ENCODE measurements at places on chromosomes 7 and 10.

DNA sequence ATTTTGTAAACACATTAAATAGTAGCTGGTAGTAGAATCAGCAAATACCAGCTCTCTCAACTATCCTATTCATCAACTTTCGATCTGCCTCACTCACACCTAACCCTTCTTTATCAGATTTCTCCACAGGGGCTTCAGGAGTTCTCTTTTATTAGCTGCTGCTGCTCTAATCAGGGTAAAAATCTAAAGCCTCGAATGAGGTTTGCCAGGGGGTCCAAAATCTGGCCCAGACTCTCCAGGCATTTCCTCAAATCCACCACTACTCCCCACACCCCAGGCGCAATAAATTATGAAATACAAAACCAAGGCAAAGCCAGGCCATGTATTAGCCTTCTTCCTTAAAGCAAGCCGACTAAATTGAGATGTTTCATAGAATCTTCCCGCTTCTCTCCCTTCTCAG is 2.3 kb downstream of the RNF216 start:
- DNase-seq: no peak

GRCh38 chr10:43945908-43946307 is 297.2 kb upstream of the ZNF32 start:
- DNase-seq: no peak

DNA sequence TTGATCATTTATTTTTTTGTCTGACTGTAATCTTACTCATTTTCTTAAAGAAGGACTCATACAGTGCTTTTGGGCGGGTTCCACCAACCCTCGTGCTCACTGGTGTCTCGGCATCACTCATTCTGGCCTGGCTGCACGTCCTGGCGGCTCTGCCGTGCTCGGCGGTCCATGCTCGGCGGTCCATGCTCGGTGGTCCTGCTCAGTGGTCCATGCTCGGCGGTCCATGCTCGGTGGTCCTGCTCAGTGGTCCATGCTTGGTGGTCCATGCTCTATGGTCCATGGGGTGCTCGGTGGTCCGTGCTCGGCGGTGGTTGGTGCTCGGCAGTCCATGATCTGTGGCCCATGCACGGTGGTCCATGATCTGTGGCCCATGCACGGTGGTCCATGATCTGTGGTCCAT is 72.5 kb downstream of the WDR37 start:
- no peak for DNase-seq

- DNase-seq: peak; percentile 96
These were observed 101.5 kb downstream of the JCAD start for GRCh38 chr10:29957907-29958331.

DNA sequence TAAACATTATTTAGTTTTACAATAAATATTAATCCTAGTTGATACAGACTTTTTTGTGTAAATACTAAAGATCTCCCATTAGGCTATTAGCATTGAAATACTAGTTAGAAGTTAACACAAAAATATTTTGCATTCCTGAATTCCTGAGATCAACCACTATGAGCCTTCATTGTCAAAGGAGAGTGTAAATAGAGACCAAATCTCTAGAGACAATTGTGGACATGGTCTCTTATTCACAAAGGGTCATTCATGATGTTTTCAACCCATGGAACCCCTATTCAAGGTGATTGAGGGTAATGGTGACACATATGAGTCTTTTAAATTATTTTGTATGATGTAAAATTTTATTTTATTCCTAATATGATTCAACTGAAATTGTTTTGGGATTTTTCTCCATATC is 1454.8 kb upstream of the LRRTM3 start:
- DNase-seq: no peak

DNA sequence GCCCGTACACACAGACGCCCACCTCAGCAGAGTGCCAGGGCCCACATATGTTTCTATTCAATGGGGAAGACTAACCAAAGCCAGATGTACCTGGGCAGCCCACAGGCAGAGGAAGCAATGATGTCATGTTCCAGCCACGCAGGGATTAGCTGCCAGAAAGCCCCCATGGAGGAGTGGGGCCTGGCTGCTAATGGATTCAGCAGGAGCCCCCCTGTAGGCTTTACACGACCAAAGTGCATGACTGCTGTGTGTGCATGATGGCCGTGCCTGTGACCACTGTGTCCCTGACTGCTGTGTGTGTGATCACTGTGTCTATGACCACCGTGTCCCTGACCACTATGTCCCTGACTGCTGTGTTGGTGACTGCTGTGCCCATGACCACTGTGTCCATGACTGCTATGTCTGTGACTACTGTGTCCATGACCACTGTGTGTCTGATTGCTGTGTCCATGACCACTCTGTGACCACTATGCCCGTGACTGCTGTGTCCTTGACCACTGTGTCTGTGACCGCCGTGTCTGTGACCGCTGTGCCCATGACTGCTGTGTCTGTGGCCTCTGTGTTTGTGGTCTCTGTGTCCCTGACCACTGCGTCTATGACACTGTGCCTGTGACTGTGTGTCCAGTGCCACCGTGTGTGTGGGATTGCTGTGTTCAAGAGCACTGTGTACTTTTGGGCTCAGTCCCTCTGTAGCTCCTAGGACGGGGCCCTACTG is 409.3 kb downstream of the RPS24 start:
- peak; percentile 36 for DNase-seq

- DNase-seq: no peak
These were observed 8.9 kb upstream of the GRK5 start for GRCh38 chr10:119198438-119198837.

DNA sequence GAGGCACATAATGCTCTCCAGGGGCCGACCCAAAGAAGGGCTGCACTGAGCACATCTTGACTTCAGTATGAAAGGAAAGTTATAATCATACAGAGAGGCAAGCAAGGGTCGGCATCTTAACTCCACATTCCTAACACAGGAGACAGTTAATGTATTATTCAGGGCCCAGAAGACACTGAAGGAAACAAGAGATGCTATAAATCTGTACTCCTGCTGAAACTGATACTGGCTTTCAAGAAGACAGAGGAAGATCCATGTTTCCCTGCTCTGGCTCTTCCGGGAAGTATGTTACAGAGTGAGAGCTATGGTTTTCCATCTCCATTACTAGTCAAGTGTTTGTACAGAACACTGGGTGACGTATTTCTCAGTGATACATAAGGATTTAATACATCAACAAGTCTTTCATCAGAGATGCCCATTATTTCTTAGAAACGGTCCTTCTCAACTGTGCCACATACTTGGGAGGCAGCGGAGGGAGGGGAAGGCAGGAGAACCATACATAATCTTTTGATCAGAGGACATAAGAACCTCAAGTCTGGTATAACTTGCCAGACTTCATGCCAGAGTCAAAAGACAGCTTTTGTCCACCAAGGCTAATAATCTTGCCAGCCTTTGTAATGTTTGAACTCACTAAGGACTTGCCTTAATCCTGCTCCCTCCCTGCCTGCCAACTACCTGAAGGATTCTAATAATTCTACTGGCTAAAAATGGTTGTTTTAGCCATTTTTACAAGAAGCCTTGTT is 58.1 kb downstream of the ENO4 start:
- DNase-seq: no peak

DNA sequence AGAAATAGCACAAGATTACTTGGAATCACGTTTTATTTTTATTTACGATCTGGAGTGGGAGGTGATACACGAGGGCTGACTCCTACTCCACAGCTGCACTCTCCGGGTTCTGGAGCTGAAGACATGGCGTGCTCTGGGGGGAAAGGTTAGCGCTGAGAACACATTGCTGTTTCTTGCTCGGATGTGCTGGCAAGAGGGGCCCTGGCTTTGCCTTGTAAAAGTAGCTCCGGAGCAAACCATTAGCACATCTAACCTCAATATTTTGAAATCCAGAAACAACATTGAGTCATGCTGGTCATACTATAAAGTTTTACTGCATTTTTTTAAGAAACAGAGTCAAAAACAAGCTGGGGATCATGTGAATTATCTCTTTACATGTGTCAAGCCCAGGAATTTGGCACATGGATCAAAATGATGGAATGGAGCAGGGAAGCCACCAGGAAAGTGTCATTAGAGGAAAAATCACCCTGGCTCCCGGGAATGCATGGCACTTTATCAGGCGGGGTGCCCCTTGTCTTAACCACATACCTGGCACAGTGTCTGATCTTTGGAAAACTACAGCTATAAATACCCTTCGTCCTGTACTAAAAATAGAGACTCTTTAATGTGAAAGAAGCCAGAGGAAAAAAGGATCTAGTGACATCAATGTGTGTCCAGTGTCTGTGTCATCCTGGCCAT is 31.6 kb upstream of the LYZL1 start:
- DNase-seq: peak; percentile 88

DNA sequence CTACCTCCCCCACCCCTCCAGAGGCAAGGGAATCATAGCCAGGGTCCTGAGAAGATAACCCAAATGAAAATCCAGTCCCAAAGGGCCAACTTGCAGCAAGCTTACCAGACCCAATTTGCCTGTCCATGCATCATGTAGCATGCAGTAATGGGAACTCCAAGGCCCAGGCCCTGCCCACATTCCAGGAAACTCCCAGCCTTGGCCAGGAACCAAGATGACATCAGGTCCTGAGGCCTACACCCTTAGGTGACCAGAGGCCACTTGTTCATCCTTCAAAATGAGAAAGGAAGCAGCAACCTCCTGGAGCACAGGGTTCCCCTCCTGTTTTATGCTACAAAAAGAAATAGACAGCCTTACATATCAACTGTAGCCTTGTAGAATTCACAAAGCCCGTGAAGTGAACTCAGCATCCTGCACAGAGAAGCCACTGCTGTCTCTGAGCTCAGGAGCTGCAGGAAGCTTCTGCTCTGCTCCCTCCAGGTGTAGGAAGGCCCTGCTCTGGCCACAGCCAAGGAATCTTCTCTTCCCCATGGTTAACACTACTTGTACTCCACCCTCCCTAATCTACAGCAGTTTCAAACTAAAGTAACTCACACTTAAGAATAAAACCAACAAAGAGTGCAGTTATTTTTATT is 30.3 kb upstream of the GRB10 start:
- no peak for DNase-seq

DNA sequence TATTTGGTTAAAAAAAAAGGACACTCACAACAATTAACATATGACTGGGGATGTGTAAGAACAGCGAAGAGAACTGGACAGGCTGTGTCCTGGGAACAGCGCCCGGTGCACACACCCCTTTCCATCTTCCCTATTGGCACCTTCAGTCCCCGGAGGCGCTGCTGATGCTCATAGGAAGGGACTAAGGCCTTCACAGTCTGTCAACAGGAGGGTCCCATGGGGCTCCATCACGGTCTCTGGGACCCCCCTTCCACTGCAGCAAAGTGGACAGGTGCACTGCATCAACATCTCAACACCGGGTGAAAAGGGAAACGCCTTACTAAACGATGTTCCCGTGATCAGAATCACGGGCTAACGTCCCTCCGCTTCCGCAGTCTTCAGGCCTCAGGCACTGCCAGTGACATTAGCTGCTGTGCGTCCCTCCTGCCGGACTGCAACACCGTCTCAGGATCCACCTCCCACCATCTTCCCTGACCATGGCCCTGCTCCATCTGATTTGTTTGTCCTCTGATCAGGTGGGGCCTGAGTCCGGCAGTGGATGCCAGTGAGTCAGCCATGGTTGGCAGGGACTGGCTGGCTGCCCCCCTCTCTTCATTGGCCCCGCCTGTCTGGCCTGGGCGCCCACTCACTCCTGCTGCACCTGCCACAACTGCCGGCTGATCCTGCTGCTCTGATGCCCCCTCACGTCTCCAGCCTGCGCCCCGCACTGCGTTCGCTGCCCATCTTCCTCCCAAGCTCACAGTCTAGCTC is 614.7 kb downstream of the DNAJB6 start:
- DNase-seq: peak; percentile 49

DNA sequence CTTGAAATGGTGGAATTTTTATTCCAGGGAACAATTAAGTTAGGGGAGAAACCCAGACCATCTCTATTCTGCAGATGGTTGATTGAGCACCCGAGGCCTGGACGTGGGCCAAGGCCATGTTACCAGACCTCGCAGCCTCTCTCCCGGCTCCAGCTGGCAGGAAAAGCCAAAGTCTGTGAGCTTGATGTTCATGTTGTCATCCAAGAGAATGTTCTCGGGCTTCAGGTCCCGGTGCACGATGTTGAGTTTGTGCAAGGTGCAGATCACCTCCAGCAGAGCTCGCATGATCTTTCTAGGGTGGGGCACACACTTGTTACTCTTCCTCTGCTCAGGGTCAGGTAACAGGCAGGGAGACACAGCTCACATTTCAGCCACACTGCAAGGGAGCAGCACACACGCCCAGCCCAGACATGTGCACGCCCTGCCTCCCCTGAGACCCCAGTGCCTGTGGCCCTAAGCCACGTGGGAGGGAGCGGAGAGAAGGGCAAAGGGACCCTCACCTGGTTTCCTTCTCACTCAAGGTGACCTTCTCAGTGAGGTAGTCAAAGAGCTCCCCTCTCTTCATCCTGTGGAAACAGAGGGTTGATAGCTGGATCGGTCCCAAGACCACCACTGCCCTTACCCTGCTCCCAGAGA is 9.5 kb downstream of the PHKG1 start:
- DNase-seq: no peak

DNA sequence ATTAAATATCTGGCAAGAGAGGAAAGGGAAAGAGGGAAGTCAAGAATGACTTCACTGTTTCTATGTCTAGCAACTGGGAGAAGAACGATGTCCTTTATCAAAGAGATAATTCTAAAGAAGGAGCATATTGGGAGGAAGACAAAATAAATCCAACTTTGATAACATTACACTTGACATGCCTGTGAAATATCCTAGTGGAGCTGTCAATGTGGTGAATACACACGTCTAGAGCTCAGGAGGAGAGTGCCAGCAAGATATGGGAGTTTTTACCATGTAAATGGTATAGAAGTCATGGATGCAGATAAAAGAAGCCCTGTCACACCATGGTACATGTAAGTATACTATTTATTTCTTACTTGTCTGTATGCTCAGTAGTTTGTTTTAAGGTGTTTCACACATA is 356.7 kb downstream of the HPSE2 start:
- DNase-seq: no peak

DNA sequence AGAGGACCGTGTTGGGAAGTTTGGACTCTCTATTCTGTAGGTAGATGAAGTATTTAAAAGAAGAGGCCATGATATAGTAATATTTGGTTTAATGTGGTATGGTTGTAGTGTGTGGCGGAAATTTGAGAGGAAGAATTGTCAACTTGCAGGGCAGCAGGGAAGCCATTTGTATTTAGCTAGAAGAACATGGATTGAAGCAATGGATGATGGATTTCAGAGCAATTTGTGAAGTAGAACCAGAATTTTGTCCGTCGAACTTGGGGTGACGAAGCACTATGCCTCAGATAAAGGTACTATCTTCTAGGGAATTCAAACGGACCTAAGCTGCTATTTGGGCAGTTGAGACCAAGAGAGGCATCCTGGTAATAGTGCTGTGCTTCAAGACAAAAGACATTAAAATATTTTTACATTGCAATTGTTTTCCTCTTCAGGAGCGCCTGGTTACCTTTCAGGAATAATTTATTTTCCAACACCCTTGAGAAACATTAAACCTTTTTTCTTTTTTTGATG is 615 bp upstream of the WBP1L start:
- DNase-seq: no peak

DNA sequence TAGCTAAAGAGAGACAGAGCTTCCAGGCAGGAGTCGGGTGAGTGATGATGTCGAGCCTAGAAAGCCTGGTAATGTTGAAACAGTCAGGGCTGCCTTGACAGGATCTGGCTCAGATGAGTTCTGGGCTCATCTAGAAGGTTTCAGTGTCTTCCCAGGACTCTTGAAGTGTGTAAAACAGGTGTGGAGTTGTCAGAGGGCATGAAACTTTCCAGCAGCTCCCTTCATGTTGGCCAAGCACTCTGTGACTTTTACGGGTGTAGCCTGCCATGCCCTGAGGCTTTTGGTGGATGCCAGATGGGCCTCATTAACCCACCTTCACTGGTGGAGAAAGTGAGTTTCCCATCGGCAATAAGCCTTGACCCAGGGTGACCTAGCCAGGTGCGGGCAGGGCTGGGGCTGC is 66.4 kb upstream of the PDCD4 start:
- no peak for DNase-seq

Measured in coronary artery (tissue), 2 donors.